Caki2 (cell line): ENCODE measurements at places on chromosomes 7 and 10. TPM values are rescaled to one million over a fixed set of nuclear protein-coding genes. Genes with fewer than 3 reads are reported as not detected.

GRCh38 chr10:42475168-42476098 is 162.9 kb downstream of the ZNF33B start:
- DNase-seq: peak; percentile 99

GRCh38 chr7:93036807-93037206 is 81.0 kb downstream of the SAMD9 start:
- no peak for DNase-seq

- peak; percentile 48 for DNase-seq
Observed at GRCh38 chr7:23468526-23469149, 1.7 kb downstream of the IGF2BP3 start.

DNA sequence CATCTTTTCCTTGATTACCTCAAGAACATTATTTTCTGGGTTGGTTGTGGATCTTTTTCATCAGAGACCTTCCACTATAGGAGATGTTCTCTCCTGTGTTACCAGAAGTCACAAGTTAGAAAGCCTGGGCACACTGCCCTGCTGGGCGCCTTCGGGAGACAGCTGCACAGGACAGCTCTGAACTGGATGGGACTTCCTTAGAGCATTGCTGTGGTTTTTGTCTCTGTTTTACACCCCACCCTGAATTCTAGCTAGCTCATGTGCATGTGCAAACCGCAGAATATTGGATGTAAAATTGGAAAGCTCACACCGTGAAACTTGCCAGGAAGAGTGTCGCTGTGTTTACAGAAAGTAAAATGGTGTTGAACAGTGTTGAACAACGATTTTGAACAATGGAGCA is 54.4 kb upstream of the SEC61G start:
- DNase-seq: no peak

GRCh38 chr10:47330366-47330765 is 8.1 kb downstream of the GDF2 start:
- DNase-seq: no peak

DNA sequence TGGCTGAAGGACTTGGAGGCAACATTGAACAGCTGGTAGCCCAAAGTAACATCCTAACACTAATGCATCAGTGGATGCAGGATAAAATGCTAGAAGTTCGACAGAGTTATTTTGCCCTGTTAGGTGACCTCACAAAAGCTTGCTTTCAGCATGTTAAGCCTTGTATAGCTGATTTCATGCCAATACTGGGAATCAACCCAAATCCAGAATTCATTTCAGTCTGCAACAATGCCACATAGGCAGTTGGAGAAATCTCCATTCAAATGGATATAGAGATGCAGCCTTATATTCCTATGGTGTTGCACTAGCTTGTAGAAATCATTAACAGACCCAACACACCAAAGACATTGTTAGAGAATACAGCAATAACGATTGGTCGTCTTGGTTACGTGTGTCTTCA is 62.9 kb downstream of the CCSER2 start:
- no peak for DNase-seq

GRCh38 chr10:124974131-124974530 is 32.2 kb downstream of the ZRANB1 start:
- peak; percentile 41 for DNase-seq

The DENND2A gene
- 0.34 and 0.75 TPM in 2 replicates for total RNA-seq

The FGL2 gene
- total RNA-seq: not detected in 2 replicates
